Substantia nigra (tissue), 51 donors: ENCODE measurements at places on chromosomes 5 and 9.

- no peak for DNase-seq
Observed at GRCh38 chr5:9547122-9547947, 1.5 kb upstream of the SEMA5A start.

- DNase-seq: no peak
Observed at GRCh38 chr5:170508036-170508435, 4.2 kb downstream of the KCNIP1 start.

DNA sequence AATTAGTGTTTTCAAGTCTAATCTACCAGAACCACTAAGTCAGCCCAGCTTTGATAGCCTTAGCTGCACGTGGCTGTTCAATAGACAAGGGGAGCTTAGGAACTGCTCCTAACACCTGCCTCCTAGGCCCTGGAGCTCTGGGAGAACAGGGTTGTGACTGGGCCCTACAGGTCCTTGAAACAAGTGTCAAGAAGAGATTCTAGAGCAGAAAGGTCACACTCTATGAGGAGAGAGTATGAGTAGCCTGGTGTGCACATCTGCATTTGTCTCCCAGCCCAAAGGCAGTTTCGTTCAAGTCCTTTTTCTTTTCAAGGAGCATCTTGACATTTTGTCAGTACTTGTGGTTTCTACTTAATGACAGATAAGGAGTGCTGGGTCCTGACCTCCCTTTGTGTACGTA is 206.1 kb downstream of the PRELID2 start:
- no peak for DNase-seq

- no peak for DNase-seq
Observed at GRCh38 chr5:16547200-16547842, 69.5 kb downstream of the RETREG1 start.

- DNase-seq: no peak
Observed at GRCh38 chr5:109739741-109740728, 50.3 kb downstream of the MAN2A1 start.

GRCh38 chr9:77563174-77563573 is 84.9 kb downstream of the GNA14 start:
- DNase-seq: no peak

DNA sequence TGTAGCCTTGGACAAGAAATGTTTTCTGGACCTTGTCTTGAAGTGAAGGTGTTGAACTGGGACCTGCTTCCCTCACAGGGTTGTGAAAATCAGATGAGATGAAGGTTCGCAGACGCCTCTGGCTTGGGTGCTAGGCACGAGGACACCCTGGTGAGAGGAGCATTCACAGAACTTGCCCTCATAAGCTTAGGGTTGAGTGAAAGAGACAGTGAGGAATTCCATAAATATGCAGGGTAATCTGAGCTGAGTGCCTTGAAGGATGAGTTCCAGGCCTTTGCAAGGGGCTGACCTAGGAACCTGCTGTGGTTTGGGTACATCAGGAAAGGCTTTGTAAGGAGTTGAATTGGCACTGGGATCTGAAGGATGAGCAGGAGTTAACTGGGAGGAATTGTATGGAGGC is 75.7 kb upstream of the SAP30L start:
- no peak for DNase-seq

- no peak for DNase-seq
Observed at GRCh38 chr5:126490167-126490940, 67.1 kb downstream of the GRAMD2B start.
